Ureter (tissue), 1 donor: ENCODE measurements at places on chromosomes 4 and X. TPM values are rescaled to one million over a fixed set of nuclear protein-coding genes. Genes with fewer than 3 reads are reported as not detected.

CTAG1B gene
- not detected for total RNA-seq

TRAPPC2 gene
- 17.4 TPM for total RNA-seq

GAGE1 gene
- not detected for total RNA-seq

RBM47 gene
- total RNA-seq, result 110 TPM

KLHL13 gene
- 14.2 TPM for total RNA-seq

SCML1 gene
- total RNA-seq, result 16.4 TPM

ABCG2 gene
- 6.3 TPM for total RNA-seq

RAB28 gene
- total RNA-seq, result 17.1 TPM

RHOXF2B gene
- total RNA-seq, result not detected

TEX11 gene
- not detected for total RNA-seq

STOX2 gene
- total RNA-seq, result 38.1 TPM

GRCh38 chrX:17930850-17931249, 69.8 kb upstream of the RAI2 start:
- no peak for DNase-seq

GRCh38 chr4:37453281-37453998, 208.9 kb downstream of the NWD2 start:
- DNase-seq, result peak; percentile 61

DNA sequence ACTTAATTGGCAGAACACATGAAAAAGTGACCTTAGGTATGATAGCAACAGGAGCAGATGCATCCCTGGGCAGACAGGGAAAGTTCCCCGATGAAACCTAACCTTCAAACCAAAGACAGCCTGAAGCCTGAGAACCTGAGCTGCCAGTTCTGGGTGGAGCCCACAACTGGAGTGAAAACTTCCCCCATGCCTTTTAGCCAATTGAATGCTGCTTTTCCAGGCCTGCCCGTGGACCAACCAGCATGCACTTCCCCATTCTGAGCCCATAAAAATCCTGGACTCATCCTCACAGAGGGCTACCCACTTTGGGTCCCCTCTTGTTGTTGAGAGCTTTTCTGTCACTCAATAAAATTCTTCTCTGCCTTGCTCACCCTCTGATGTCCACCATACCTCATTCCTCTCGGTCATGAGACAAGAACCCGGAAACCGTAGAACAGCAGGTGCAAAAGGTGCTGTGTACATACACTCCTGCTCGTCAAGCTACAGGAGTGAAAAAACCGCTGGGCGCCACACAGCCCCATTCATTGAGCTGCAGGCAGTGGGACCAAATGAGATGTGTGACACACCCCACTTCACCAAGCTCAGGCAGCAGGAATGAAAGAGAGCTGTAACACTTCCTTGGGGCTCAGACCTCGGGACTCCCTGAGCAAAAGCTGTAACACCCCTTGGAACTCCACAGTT, 13.9 kb upstream of the SLC7A11 start:
- DNase-seq, result no peak

GRCh38 chr4:41709844-41710481, 38.6 kb downstream of the PHOX2B start:
- no peak for DNase-seq

DNA sequence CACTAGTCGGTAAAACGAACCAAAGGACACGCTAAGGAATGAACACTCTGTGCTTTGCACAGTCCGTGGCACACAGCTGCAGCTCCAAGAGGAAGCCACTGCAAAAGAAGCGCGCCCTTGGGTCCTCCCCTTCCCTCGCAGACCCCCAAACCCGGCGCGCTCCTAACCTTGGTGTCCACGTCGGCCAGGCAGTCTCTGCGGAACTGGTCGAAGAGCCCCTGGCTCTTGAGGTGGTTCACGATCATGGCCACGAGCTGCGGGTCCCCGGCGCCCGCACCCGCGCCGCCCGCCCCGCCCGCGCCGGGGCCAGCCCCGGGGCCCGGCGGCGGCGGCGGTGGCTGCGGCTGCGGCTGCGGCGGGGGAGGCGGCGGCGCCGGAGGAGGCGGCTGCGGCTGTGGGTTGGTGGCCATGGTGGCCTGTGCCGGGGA, 333 bp downstream of the BOD1L1 start:
- DNase-seq, result no peak

DNA sequence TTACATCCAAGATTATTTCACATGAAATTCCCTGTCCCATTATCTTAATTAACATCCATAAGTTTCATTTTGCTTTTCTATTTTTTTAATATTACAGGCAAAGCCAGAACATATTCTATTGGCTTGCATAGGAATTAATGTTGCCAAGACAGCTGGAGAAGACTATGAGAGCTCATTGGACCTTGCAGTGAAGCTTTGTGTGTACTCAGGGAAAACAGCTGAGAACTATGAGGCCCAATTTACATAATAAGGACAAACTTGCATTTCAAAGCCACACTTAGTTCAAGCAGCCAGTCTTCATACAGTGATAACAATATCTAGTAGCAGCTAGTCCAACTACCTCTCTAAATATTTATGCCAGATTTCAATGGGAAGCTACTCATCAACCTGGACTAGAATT, 134.4 kb downstream of the DDX53 start:
- DNase-seq, result no peak

- DNase-seq, result no peak
Measured at GRCh38 chr4:141473952-141474351, 162.4 kb upstream of the IL15 start.

DNA sequence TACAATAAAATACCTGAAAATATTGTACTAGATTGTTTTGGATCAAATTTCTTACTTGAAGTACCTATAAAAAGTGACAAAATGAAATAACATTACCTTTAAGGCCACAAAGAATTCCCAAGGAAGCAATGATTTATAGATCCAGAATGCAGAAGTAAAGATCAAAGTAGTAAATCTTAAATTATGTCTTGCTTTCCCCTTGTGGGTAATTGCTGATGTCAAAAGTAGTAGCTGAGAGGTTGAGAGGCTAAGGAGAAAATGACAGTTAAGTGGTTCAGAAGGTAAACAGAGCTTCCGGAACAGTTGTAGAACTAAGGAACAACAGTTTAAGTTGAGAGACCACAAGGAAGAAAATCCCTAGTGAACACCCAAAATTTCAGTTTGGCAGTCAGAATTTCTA, 358.3 kb downstream of the GABRG1 start:
- DNase-seq, result no peak

GRCh38 chr4:52641854-52642563, 17.1 kb downstream of the USP46 start:
- no peak for DNase-seq

DNA sequence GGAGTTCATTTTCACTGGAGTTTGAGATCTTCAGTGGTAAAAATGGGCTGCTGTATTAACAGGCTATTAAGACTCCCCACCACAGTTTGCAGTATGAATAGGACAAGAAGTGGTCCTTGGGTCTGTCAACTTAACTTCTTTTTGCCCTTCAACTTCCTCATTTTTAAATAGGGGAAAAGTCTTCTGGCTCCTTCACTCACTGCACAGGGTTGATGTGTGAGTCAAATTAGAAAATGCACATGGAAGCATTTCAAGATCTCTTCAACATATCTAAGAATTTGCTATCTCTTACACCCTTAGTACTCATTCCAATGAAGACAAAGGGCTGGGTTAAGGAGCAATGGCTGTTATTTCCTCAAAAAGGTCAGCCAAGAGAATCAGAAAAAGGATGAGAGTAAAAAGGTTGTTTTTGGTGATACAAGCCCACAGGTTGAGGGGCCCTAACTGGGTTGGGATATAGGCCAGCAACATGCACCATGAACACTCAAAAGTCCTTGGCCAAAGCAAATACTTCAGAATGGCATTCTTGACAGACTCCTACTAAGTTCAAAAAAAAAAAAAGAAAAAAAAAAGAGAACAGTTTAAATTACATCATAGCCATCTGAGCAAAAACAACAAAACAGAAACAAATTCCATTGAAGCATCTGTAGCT, 13.4 kb downstream of the PDE5A start:
- no peak for DNase-seq

DNA sequence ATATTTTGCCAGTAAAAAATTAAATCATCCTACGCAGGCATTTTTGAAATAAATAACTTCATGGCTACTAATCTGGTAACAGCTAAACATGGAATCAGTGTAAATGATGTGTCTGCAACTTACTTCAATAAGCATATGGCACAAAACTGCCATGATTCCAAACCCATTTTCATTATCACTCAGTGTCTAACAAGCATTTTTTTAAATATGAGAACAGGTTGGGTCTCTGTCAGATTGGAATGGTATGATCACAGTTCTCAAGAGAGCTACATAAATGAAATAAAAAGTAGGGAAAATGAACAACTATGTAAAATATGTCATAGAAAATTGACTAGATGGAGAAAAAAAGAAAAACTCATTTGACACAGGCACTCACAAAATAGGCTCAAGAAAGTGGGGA, 476.9 kb upstream of the NWD2 start:
- no peak for DNase-seq

GRCh38 chrX:153902385-153902784, 2.1 kb upstream of the AVPR2 start:
- DNase-seq, result no peak

DNA sequence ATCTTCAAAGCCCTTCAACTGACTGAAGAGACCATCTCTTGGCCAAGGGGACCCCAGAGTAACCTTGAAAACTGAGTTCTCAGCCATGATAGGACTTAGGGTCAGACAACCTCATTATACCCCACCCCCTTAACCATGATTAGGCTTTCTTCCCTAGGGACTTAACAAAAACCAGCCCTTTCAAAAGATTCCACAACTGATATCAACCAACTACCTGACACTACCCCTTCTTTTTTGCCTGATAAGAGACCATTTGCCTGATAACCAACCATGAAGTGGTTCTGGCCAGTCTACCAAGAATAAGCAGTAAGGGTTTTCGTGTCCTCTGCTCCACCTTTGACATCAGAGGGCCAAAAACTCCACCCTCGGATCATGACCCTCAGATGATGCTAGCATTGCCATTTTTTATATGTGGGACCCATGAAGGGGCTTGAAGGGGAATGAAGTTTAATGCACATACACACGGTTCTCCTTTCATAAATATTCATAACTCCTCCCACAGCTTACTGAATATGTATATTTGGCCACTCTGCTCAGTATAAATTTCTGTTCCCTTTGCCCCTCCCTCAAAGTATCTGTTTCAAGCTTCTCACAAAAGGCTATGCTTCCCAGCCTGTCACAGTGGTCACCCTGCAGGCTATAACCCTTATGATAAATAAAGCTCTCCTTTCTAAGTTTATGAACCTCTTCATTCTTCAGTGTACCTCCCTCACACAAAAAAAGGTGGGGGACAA, 12.3 kb downstream of the TBCK start:
- no peak for DNase-seq

DNA sequence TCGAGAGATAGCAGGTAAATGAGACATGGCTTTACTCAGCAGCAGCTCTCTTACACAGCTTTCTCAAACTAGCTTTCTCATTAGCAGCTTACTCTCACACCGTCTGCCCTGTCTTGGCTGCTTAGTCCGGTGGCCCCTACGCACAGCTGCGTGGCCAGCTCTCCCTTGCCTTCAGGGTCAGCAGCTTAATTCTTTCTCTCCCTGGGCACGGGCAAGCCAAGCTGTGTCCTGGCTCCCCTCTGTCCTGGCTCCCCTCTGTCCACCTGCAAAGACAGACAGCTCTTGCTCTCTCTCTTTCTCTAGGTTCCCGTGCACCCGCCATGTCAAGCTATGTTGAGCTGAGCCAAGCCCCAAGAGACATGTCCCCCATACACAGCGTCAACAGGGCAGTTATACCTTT, 39.4 kb downstream of the ZNF185 start:
- no peak for DNase-seq

DNA sequence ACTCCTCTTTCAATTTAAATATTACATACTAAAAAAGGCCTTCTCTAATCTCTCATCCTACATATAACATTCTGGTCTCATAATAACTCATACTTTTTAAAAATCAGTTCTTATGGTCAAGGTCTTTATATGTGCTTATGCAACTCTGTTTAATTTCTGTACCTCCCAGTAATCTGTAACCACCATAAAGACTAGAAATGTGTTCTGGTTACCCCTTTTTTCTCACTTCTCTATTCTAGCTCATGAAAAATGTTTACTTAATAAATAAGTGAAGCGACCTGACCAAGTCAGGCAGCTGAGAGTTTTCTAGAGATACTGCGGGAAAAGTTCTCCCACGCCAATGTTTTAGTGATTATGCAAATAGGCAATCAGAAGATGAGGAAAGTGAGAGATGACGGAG, 548.8 kb upstream of the FAM241A start:
- no peak for DNase-seq

- DNase-seq, result no peak
Measured at GRCh38 chr4:52004414-52004813, 15.7 kb downstream of the LRRC66 start.

- DNase-seq, result no peak
Measured at GRCh38 chr4:76620723-76621468, 185.9 kb downstream of the SHROOM3 start.

- no peak for DNase-seq
Measured at GRCh38 chr4:19982556-19982955, 269.1 kb upstream of the SLIT2 start.

DNA sequence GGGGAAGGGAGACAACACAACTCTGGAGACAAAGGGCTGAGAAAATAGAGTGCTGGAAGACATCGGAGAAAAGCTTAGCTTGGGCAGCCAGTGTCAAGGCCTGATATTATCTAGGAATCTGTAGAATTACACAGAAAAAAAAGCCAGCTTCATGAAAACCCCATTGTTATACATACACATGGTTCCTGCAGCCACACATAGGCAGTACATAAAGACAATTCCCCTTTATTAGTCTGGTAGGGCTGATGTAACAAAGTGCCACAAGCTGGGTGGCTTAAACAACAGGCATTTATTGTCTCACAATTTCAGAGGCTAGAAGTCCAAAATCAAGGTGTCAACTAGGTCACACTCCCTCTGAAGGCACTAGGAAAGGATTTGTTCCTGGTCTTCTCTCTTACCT, 503.5 kb downstream of the MID1IP1 start:
- no peak for DNase-seq

DNA sequence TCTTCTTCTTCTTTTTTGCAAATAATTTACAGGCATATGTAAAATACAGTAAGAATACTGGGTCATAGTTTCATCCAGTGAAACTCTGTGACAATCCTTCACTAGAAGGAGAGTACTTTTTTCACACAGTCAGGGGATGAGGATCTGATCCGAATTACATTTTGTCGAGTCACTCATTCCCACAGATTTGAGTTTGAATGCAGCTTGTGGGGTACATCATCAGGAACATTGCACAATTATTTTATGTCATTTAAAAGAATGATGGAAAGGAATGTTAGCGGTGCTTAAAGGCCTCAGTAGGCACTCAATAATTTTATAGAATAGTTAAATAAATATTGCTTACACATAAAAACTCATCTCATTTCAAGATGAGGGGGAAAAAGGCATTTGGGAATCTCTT, 88.6 kb downstream of the CHRNA9 start:
- no peak for DNase-seq

DNA sequence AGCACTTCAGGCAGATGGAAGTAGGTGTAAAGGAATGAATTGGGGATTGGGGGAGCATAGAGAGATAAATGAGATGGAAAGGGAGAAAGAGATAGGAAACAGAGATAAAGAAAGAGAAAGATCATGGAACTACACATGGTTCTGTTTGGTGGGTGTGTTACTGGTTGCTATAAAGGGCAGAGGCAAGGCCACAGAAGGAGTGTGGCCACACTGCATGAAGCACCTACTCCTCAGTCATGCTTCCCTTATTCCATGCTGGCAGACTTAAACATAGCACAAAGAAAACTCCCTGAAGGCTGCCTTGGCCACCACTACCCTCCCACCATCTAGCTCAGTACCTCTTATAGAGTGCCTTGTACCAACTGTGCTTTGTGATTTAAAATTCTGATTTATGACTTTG, 56.9 kb downstream of the OPHN1 start:
- no peak for DNase-seq
